ENCODE measurements at places on chromosomes 11 and 22.

DNA sequence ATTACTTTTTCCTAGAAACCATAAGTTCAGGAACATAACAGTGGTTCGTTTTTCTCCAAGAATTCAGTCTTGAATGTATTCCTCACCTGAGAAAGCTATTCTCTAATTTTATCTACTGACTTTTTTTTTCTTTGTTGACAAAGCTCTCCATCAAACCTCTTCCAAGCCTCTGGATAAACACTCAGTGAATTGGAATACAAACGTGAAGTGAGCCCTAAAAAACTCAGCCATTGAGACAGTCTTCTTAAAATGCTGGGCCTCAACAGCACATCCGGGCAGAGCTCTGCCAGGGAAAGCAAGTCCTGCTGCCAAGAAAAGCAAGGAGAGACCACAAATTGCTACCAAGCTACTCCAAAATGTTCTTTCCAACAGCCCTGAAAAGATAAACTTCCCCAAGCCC, 7.7 kb upstream of the SLC1A2 start:
- no peak for DNase-seq

- no peak for DNase-seq
Observed at GRCh38 chr11:13672576-13673210, 4.2 kb downstream of the FAR1 start.

DNA sequence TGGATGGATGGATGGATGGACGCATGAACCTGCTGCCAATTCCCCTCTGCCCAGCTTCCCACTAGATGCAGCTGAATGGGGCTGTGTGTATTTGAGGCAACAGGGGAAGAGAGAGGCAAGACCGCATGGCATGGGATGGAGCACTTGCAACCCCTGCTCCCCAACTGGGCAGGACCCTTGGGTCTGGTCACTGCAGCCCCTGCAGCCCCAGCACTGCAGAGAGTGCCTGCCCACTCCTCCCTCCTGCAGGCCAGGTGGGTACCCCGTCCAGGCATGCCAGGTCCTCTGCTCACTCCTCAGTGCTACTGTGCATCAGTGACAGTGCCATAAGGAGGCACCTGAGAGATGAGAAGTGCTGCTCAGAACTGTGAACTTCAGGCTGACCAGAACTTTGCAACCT, 40.3 kb downstream of the OSBPL5 start:
- DNase-seq = no peak

GRCh38 chr11:27390318-27391295, 27.6 kb upstream of the CCDC34 start:
- DNase-seq = no peak

GRCh38 chr11:100674212-100674611, 12.9 kb upstream of the ARHGAP42 start:
- no peak for DNase-seq

DNA sequence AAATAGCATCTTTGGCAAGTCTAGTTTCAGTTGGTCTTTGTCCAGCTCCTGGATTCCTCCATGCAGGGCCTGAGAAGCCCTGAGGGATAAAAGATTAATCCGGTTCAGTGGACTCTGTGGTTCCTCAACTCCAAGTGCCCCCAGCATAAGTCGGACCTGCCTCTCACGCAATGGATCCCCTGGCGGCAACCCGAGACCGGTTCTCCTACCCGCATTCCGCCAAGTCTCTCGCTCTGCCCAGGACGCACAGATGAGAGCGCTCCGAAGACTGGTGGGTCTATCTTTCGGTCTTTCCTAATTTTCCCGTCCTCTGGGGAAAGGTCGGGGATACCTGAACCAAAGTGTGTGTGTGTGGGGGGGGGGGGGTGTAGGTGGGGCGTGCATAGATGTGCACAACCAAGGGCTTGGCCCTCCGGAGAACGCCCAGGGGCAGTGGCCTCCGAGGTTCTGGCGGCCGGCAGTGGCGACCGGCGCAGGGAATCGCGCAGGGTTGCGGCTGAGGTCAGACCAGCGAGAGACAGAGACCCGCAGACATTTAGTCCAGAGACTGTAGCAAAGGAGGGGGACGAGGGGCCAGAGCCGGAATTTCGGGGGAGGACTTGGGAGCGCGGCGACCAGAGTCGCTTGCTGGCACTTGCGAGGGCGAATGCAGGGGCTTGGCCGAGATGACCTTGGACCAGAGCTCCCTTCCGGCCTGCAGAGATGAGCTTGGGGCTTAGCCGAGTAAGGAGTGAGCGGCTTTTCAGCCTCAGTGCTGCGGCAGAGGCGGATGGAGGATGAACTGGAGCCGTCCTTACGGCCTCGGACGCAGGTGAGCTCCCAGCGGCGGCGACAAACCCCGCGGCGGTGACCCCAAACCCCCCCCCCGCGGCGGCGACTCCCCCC, 712 bp upstream of the SLC2A11 start:
- no peak for DNase-seq

- DNase-seq = no peak
Observed at GRCh38 chr11:30487200-30487898, 98.8 kb downstream of the MPPED2 start.

DNA sequence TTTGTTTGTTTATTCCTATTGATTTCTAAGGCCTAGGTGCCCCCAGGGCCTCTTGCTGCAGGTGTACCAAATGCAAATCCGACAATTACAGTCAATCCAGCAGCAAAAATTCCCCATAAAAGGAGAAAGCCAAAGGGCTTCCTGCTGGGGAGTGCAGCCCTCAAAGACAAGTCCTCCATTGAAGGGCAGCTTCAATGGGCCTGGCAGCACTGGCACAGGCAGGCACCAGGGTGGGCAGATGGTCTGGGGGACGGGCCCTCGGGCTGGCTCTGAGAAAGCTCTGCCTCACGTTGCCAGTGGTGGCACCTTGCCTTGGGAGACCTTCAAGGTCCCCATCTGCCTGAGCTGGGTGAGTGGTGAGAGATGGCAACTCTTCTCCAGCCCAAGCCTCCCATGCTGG, 128.0 kb downstream of the DSCAML1 start:
- no peak for DNase-seq

- DNase-seq = no peak
Observed at GRCh38 chr11:131042041-131042390, 125.7 kb upstream of the SNX19 start.

DNA sequence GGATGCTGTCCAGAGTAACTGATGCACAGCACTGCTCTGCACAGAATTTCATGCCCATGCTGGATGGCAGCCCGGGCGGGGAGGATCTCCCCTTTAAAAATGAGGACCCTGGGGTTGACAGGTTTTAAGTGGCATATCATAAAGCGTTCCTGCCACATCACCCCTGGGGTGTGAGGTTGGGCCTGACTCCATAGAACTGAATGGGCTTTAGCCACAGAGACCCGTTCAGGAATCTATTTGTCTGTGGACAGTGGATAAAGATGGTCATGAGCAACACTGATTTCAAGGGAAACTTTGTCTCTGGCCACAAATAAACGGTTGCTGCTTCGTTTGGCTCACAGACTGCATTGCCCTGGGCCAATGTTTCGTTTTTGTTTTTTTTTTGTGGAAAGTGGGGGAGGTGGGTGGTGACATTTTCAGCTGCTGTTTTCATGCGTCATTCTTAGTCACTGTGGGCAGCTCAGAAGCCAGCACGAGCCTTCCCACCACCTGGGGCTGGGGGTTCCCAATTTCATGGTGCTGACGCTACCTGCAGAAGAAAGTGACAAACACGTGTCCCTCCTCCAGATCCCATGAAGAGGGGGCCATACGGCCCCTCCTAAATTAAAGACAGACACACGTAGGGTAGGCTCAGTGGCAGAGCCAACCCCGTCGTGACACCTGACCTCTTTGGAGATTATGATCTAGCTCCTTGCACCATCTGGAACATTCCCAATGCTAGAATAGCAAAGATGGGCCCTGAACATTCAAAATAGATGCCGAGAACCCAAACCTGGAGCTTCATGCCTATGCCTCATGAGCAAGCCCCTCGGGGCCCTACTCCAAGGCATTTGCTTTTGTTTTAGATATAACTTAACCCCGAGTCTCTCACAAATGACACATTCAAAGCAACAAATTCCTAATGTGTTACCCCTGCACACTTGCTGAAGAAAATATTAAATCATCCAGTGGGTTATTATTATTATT, 54.8 kb upstream of the PHF21B start:
- no peak for DNase-seq

DNA sequence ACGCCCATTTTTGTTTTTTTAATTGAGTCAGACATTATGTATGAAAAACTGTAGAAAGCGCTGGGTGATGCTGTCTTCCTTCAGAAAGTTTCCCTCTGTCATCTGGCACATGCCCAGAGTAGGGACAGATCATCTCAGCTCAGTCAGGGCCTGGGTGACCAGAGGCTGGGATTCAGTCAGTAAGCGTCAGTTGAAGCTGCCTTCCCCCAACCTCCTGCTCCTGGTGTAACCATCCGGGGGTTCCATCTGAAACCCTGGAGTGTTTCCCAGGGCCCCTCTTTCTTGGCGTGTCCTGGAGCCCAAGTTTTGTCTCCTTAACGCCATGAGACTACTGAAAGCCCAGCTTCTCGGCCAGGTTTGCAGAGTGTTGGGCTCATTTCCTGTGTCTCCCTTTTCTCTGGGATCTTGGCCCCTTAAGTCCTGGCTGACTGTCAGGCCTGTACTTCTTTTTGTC, 10.7 kb downstream of the PPFIA1 start:
- no peak for DNase-seq

- DNase-seq = no peak
Observed at GRCh38 chr11:68977781-68978625, 2.8 kb downstream of the MRGPRD start.

- no peak for DNase-seq
Observed at GRCh38 chr11:68965901-68966853, 14.6 kb downstream of the MRGPRD start.

Measured in T47D (cell line).